Activated naive CD4-positive, alpha-beta T cell treated with anti-CD3 and anti-CD28 coated beads for 36 hours (primary cell): ENCODE measurements at places on chromosomes 16 and 17. TPM values are rescaled to one million over a fixed set of nuclear protein-coding genes. Genes with fewer than 3 reads are reported as not detected.
A peak's percentile ranks its signal among the peaks of the same experiment; 100 is the strongest.

Gene MPO
- not detected for total RNA-seq

Gene CACNA1G
- total RNA-seq: 0.22 TPM

Gene ATP6V0D1
- total RNA-seq: 11.9 TPM

- H3K27ac ChIP-seq: no peak overlapping the region
- DNase-seq: no peak
- H3K4me1 ChIP-seq: no peaks in the 10 kb centered on the region
- no peaks in the 10 kb centered on the region for H3K36me3 ChIP-seq
- peaks cover 11% of the 10 kb centered on the region for H3K27me3 ChIP-seq
Measured at GRCh38 chr16:55357241-55357640, 33.2 kb downstream of the IRX6 start.

- H3K27me3 ChIP-seq: no peaks in the 10 kb centered on the region
- H3K36me3 ChIP-seq: no peaks in the 10 kb centered on the region
- no peaks in the 10 kb centered on the region for H3K4me1 ChIP-seq
- no peak for DNase-seq
- no peak overlapping the region for H3K27ac ChIP-seq
Measured at GRCh38 chr17:50771991-50772785, 4.9 kb upstream of the ANKRD40CL start.

DNA sequence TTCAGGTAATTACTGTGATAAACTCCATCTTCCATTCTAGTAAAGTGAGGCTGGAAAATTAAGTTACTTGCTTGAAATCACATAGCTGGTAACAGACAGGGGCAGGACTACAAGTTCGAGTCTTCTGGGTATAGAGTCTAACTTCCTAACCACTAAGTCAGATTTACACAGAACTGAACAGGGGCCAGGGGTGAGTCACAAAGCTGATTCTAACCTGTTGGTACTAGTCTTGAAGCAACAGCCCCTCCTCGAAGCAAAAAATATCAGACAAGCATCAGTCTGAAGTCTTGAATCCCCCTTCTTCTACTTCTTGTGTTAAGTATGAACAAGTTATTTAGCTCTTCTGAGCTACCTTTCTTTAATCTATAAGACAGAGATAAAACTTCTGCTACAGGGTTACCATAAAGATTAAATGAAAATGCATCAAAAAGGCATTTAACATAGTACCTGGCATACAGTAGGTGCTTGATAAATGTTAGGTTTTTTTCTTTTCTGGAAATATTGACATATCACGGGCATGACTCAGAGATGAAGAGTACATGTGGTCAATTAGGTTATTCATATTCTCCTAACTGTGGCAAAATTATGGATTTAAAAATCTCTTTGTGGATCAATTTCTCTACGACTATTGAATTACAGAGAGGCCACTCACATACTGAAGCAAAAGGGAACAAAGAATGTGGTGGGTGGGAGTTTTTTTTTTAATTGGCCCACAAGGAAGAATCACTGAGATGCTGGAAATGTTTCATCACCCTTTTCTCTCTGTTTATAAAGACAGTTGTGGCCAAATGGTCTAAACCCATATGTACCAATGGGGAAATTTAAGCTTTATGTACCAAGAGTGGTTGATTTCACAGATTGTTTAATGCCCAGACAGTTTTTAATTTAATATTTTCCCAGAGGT is 266.9 kb upstream of the DYNLRB2 start:
- no peak overlapping the region for H3K4me3 ChIP-seq
- no peaks in the 10 kb centered on the region for H3K36me3 ChIP-seq
- DNase-seq: peak; percentile 4
- H3K4me1 ChIP-seq: no peaks in the 10 kb centered on the region
- no peak overlapping the region for H3K27ac ChIP-seq

Gene MEOX1
- total RNA-seq: 0.12 TPM

- no peak for DNase-seq
- no peaks in the 10 kb centered on the region for H3K27me3 ChIP-seq
- H3K4me3 ChIP-seq: peak overlapping the region; percentile 95
- peaks cover 17% of the 10 kb centered on the region for H3K4me1 ChIP-seq
- no peak overlapping the region for H3K27ac ChIP-seq
- peaks cover 7% of the 10 kb centered on the region for H3K36me3 ChIP-seq
Measured at GRCh38 chr16:28865001-28865688, 1.5 kb downstream of the SH2B1 start.

DNA sequence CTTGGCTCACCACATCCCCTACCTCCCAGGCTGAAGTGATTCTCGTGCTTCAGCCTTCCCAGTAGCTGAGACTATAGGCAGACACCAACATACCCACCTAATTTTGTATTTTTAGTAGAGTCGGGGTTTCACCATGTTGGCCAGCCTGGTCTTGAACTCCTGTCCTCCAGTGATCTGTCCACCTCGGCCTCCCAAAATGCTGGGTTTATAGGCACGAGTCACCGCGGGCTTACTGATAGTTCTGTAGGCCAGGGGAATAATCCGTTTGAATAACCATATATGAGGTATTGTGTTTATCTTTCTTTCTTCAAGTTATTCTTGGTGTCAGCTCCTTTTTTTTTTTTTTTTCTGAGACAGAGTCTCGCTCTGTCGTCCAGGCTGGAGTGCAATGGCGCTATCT is 7.7 kb downstream of the FAM234A start:
- H3K27me3 ChIP-seq: no peaks in the 10 kb centered on the region
- peaks cover 21% of the 10 kb centered on the region for H3K4me1 ChIP-seq
- no peak for DNase-seq
- no peak overlapping the region for H3K4me3 ChIP-seq
- H3K36me3 ChIP-seq: peaks cover 2% of the 10 kb centered on the region
- H3K27ac ChIP-seq: no peak overlapping the region

GRCh38 chr17:40293363-40293762 is 5.7 kb downstream of the CDC6 start:
- H3K27me3 ChIP-seq: no peaks in the 10 kb centered on the region
- no peak overlapping the region for H3K4me3 ChIP-seq
- no peak for DNase-seq
- H3K27ac ChIP-seq: no peak overlapping the region
- peaks cover 75% of the 10 kb centered on the region for H3K36me3 ChIP-seq

Gene HOXB9
- 6.9 TPM for total RNA-seq

DNA sequence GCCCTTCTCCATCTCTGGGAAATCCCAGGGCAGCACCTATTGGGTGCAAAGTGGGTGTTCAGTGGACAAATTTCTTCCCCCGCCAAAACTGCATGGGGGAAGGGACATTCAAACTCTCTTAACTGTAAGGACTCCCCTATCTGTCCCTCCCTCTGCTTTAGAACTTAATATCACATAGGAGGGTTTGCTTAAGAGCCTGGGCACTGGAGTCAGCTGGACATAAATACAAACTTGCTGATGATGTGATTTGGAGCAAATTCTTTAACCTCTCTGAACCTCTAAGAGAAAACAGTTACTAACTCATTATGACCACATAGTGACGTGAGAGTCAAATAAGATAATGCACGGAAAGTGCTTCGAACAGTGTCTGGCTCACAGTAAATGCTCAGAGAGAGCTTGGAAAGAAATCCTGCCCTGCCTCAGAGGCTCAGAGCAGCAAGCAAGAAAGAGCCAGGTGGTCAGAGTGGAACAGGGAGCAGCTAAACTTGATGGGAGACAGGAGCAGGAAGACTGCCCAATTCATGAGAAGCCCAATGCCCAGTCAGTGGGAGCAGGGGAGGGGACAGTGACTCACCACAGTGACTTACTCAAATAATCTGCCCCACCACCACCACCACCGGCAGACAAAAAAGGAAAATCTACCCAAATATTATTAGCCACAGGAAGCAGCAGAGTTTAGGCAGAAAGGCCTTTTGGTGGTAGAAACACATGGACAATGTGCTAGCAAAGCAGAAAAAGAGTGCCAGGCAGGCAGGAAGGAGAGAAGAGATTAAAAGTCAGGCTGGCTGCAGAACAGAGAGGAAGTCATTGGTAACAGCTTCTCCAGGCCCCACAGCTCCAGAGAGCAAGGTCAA is 23.9 kb upstream of the CCL1 start:
- no peak overlapping the region for H3K4me3 ChIP-seq
- H3K36me3 ChIP-seq: no peaks in the 10 kb centered on the region
- H3K4me1 ChIP-seq: peaks cover 9% of the 10 kb centered on the region
- DNase-seq: no peak
- peaks cover 8% of the 10 kb centered on the region for H3K27me3 ChIP-seq

- no peak for DNase-seq
- H3K36me3 ChIP-seq: peaks cover 6% of the 10 kb centered on the region
- H3K27ac ChIP-seq: no peak overlapping the region
Measured at GRCh38 chr17:76241691-76242255, 1.5 kb upstream of the RNF157 start.
